ENCODE measurements at places on chromosomes 1 and 21. TPM values are rescaled to one million over a fixed set of nuclear protein-coding genes. Genes with fewer than 3 reads are reported as not detected.

GRCh38 chr1:32438136-32438535 lies 26.7 kb upstream of the ZBTB8B start:
- no peak for DNase-seq

Gene MSH4
- polyA plus RNA-seq, result not detected

DNA sequence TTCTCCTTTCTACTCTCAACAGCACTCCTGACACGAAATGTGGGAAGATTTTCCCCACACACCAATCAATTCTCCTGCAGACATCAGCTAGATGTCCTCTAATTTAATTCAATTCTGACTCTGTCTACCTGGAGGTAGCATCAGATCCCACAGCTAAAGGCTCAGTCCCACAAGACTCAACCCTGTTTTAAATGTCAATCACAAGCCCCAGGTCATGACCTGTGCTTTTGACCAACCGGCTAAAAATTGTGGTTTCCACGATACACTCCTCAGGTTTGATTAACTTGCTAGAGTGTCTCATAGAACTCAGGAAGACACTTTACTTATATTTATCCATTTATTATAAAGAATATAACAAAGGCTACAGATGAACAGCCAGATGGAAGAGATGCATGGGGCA lies 27.4 kb downstream of the IL23R start:
- no peak for DNase-seq

- DNase-seq, result peak; percentile 53
Measured at GRCh38 chr1:26537951-26538352, 8.4 kb downstream of the RPS6KA1 start.
